ENCODE measurements at places on chromosomes 2 and 18.

- no peak for DNase-seq
Measured at GRCh38 chr18:68937029-68937599, 139.2 kb downstream of the CCDC102B start.

DNA sequence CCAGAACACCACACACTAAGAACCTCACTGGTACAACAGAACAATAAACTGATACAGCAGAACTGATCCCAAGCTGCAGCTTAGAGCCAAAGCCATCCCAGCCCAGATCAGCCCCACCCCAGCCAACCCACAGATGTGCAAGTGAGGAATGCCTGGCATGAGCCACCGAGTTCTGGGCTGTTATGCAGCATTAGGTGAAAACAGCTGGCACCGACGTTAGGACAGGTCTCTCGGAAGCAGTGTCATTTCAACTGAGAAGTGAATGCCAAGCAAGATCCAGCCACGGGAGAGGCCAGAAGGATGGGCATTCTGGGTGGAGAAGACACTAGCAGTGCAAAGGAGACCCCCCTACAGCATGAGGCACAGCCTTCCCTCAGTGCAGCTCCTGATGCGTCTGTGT, 38.9 kb downstream of the ADCY3 start:
- no peak for DNase-seq

GRCh38 chr18:47390410-47391024, 139.1 kb upstream of the SKOR2 start:
- DNase-seq = no peak

DNA sequence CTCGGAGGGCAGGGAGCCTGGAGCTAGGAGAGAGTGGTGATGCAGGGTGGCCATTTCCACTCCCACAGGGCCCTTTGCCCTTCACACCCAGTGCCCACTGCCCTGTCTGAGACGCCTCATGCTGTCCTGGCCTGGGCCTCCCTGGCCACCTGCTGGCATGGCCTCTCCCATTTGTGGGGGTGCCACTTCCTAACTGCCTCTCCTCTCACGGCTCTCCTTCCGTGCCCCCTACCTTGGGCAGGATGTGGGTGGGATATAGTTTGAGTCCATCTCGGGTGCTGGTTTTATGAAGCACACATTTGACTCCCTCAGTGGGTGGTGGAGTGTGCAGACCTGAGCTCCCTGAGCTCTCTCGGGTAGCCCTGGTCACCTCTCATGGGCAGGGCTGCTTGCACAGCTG, 46.0 kb downstream of the DGKD start:
- DNase-seq = no peak

- no peak for DNase-seq
Measured at GRCh38 chr18:12645751-12646203, 12.1 kb downstream of the SPIRE1 start.

DNA sequence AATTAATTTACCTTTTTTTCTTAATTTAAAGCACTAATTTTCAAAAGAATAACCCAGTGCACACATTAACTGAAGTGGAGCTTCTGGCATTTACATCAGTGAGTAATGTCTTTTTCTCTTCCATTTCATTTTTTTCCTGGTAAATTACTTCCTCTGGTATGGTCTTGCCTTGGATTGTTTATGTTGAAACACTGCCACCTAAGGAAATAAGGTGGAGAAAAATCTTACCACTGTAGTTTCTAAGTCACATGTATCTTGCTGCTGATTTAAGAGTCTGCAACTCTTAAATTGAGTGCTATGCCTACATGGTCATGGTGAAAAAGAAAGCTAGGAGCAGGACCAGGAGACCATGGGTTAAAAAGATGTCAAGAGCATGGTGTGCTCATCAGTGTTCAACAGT, 51.0 kb downstream of the TTC27 start:
- DNase-seq = no peak

- no peak for DNase-seq
Measured at GRCh38 chr2:134336352-134336751, 82.5 kb downstream of the MGAT5 start.

GRCh38 chr18:64562651-64563050, 413.8 kb upstream of the LINC00305 start:
- DNase-seq = no peak

GRCh38 chr2:236190674-236191073, 22.5 kb upstream of the GBX2 start:
- DNase-seq = no peak

DNA sequence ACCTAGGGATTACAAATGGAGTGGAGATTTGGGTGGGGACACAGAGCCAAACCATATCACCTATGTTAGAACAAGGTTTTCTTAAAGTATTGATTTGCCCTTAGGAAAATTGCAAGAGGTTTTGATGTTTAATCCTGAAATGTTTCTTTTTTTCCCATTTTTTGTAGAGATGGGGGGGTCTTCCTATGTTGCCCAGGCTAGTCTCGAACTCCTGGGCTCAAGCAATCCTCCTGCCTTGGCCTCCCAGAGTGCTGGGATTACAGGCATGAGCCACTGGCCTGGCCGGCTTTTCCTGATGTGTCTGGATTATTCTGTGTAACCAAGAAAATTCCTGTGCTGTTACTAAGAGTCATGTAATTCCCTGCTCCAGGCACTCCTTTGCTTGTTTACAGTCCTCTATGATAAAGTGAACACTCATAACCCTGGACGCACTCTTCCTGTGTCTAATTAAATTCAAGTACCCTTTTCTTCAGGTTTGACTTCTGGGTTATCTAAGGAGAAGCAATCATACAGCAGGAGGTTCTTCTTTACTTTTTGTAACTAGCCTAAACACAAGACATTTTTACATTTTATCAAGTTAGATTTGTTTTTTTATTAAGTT, 15.0 kb upstream of the CTDP1 start:
- peak; percentile 29 for DNase-seq

DNA sequence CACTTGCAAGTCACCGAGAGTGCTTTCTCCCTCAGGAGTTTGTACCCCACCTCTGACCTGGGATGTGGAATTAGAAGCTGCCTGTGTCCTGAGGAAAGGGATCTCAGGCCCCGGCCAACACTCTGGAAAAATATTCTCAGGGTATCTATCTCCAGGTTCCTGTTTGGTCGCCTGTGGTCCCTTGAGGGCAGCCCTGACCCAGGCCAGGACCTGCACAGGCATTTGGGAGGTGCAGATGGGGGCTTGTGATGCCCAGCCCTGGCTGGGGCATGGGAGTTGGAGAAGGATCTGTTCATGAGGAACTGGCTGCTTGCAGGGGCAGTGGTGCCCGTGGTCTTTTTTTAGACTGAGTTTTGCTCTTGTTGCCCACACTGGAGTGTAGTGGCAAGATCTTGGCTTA, 46.3 kb downstream of the MYCN start:
- DNase-seq = no peak

DNA sequence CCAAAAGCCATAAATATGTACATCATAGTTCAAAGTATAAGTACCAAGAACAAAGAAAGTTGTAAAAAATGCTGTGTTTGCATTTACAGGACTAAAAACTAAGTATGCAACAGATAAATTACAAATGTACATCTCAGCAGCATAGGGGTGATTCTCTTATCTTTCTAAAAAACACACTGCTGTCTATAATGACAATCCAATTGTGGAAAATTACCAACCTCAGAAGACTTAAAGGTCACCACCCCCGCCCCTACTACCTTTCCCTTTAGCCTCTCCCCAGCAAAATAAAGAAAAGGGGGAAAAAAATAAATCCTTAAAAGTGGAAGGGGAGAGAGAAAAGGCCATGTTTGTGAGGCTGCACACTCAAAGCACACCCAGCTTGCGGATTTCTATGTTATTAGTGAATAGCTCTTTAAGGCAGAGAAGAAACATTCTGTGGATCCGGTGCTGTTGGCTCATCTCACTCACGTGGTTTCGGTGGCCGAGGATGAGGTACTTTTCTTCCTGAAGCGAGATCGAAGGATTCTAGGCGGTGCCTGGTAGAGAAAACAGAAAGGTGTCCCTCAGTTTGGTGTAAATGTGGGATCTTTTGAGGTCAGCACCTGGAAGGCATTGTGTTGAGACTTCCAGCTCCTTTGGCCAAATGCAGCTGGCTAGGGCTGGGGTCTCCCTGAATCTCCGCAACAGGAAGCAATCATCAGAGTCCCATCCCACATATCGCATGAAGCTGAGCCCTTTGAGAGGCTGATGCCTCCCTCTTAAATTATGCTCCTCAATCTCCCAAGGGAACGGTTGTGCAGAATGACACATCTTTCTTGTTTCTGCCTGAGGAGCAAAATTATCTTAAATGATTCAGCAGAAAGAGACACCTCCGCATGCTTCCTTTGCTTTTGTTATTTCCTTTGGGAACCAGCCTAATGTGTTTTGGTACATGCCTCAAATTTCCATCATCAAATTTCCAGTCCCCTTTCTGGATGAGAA, 17.6 kb downstream of the MRPL35 start:
- DNase-seq = no peak

DNA sequence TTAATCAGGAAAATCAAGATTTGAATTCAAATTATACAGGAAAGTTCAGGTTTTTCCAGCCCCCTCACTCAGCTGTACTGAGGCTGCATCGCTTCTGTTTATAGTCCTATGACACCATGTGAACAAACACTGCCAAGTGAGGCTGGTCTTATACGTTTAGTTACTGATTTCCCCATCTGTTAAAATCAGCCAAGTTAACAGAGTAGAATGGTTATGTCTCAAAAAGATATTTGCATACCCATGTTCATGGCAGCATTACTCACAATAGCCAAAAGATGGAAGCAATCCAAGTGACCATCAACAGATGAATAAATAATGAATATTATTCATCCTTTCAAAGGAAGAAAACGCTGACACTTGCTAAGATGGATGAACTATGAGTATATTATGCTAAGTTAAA, 43.8 kb downstream of the REEP1 start:
- no peak for DNase-seq

- no peak for DNase-seq
Measured at GRCh38 chr2:187263675-187264560, 184.1 kb downstream of the CALCRL start.

- DNase-seq = no peak
Measured at GRCh38 chr2:232976176-232976575, 36.9 kb downstream of the NGEF start.

DNA sequence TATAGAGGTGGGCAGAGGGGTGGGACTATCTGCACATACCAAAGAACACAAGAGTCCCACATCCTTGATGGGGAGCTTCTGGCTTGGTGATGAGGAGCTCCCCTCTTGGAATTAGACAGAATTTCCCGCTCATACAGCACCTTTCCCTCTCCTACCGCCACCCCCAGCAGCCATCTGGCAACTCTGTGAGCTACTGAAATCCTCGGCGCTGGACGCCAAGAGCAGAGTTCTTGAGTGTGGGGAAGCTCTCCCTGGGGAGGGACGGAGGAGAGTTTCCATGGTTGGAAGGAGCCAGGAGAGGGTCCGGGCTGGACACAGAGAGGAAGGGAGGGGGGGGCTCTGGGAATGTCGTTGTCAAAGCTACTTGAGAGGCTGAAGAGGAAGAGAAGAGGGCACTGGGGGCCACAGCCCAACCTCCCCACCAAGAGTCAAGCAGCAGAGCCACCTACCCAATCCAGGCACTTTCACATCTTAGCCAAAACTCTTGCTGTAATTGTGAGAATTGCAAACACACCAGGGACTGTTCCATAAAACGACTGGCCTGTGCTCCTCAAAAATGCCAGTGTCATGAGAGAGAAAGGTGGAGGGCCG, 89.4 kb upstream of the MCFD2 start:
- no peak for DNase-seq

DNA sequence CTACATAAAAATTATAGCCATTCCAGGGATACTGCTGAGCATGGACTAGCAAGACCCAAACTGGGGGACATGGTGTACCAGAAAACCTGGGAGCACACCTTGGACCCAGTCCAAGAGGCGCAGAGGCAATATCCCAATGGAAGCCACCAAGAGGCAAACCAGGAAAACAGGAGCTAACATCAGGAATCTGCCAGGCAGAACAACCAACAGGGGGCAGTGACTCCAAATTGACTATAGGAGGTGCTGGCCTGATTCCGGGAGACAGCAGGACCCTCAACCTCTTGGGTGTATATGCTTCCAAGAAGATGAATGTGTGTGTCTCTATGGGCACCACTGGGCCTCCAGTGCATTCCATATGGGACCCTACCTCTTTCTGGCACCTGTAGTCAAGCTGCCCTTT, 172.7 kb upstream of the ARL4C start:
- DNase-seq = no peak

DNA sequence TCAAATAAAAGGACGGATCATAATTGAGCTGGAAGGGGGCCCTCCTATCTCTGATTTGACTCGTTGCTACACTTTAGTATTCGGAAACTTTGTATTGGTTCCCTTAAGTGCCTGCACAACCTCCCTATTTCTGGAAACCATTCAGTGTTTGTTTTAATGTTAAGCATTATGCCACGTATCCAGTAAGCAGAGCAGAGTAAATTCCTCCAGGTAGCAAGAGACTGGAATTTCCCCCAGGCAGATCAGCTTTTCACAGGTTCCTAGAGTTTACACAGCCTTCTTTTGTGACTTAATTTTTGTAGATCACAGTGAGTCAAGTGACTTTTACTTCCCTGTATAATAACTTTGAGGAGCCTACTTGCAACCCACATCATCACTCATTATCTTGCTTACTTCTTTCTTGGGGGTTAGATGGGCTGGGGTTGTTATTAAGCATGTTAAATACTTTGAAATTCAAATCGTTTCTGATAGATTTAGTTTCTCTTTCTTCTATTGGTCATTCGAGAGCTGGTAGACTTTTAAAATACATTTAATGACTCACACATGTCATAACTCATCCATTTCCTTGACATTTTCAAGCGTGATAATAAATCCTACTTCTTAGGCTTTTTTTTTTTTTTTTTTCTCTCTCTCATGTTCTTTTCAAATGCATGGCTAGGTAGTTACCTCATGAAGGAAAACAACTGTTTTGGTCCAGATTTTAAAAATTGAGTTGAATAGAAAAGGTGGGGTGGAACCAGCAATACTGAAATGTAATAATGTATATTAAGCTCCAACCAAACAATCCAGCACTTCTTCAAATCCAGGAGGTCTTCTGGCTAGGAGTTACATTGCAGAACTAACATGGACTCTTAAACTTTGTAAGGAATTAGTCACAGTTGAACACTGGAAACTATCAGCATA, 219.3 kb downstream of the NEDD4L start:
- DNase-seq = no peak

- no peak for DNase-seq
Measured at GRCh38 chr18:77337604-77338003, 88.0 kb downstream of the GALR1 start.

GRCh38 chr18:53798516-53798915, 426.0 kb downstream of the MBD2 start:
- no peak for DNase-seq

- no peak for DNase-seq
Measured at GRCh38 chr2:99822474-99823207, 319.7 kb downstream of the AFF3 start.

DNA sequence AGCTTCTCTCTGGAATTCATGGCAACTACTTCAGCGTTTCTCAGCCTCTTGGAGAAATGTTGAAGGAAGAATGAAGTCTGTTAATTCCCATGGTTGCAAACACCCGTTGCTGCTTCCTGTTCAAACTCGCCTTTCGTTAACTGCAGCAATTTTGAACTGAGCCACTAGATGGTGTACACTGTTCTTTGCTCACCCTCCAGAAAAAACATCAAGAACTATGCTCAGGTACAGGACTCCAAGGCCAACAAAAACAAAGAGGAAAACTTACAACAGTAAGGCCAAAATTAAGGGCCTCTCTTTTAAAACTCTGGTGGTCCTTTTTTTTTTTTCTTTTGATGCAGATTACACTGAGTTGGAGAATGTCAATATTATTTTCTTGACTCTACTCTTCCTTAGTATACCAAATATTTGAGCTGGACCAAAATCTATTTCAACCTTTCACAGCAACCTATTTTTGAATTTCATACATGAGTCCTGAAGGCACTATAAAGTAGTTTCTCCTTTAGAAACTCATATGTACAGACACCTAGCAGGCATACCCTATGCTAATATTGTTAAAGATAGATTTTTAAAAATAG, 58.2 kb downstream of the KLHL14 start:
- DNase-seq = peak; percentile 23
